ENCODE measurements at places on chromosomes 11 and 22.
A peak's percentile ranks its signal among the peaks of the same experiment; 100 is the strongest.

GRCh38 chr22:41816241-41816640, 15.8 kb downstream of the CCDC134 start:
- DNase-seq = no peak

DNA sequence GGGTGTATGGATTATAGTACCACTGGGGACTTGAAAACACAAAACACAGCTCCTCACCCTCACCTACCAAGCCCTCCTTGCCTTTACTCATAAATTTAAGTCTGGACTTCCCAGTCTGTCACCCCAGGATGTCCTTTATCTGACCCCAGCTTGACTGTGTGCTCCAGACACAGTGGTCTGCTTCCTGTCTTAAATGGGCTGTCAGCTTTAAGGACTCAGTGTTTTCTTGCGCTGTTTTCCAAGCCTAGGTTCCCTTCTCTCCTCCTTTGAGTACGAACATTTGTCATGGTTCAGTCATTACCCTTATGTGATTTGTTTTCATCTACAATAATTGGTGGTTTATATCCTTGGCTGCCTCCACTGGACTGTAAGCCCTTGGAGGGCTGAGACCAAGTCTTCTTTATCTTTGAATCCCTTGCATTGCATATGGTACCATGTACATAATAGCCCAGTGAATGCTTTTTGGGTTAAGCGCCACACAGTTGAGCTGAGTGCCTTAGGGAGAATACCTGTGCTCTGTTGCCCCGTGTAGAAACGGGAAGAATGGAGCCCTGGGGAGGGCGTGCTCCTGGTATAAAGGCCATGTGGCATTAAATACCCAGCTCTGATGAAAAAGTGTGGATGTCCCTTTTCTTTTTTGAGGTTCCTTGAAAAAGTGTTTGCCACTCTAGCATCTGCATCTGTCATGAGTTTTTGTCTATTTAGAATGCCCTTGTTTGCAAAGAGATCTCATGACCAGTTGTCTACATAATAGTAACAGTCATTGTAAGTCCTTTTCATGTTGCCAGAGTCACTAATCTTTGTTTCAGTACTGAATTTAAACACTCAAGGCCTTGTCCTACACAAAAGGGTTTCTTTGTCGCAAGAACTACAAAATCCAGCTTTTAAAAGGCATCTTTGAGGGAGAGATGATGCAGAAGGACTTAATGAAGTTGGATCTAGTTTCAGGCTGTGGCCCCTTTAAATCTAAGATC, 14.0 kb downstream of the PANX1 start:
- no peak for DNase-seq

DNA sequence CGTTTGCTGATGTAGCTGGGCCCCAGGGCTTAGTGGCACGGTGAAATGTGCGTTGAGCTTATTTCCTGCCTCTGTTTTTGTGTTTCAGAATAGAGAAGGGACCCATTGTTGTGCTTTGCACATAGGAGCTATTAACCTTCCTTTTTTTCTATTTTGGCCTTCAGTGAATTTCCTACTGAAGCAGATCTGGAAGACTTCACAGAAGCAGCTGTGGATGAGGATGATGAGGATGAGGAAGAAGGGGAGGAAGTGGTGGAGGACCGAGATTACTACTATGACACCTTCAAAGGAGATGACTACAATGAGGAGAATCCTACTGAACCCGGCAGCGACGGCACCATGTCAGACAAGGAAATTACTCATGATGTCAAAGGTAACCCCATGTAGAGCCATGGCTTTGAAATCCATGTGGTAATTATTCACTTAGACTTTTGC, 37.4 kb upstream of the ST14 start:
- DNase-seq = no peak

DNA sequence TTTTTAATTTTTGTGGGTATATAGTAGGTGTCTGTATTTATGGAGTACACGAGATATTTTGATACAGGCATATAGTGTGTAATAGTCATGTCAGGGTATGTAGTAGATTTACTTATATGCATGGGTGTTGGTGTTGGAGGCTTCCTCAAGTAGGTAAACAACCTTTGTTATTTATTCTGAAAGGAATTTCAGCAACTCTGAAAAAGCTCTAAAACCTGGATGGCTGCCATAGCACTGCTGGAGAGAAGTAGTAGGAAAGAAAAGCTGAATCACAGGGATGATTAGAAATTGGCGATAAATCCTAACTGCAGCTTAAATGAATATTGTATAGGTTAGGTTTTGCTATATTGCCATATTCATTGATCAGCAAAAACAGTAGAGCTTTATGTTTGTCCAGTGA, 44.4 kb upstream of the ST14 start:
- no peak for DNase-seq

GRCh38 chr11:113350336-113351067, 36.1 kb downstream of the TTC12 start:
- DNase-seq = no peak

- peak; percentile 62 for DNase-seq
These were observed at the start of gene APOL6 for GRCh38 chr22:35648066-35649025. Gene APOL6 (plus strand): TSS chr22:35648446. CDS start chr22:35656426, 7,980 bp downstream.

- no peak for DNase-seq
These were observed 810.0 kb downstream of the BRD1 start for GRCh38 chr22:49017482-49018329.

GRCh38 chr11:119424775-119425174, 1.8 kb upstream of the THY1 start:
- DNase-seq = no peak

GRCh38 chr11:115891581-115891980, 387.4 kb upstream of the CADM1 start:
- no peak for DNase-seq

DNA sequence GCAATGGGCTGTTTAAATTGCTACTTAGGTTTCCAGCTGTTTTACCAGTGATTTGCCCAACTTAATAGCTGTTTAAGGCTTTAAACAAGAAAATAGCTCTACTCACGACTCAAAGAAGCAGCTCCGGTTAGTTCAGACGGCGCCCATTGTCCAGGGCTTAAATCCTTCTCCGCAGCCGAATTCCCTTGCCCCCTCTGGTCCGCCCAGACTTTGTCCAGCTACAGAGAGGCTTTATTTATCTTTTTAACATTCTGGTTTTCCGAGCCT, 20.9 kb upstream of the SCUBE1 start:
- no peak for DNase-seq

- DNase-seq = no peak
These were observed 212.1 kb downstream of the NELL1 start for GRCh38 chr11:20881328-20882079.

DNA sequence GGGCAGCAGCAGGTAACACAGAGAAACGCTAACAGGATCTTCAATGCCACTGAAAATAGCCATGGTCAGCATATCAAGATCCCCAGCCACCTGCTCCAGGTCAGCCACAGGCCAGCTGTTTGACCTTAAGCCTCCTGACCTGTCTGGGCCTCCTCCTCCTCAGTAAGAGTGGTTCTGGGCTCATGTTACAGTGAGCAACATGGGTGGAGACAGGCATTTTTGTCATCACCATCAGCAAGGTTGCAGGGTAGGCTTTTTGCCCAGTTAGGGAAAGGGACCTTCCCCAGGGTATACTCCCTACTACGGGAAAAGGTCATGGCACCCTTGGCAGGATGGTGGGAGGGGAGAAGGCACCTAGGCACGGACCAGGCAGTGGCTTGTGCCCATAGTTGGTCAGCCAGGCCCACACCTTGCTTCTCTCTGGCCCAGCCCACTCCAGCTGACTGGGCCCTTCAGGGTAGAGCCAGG, 131.8 kb upstream of the PARVA start:
- DNase-seq = no peak

DNA sequence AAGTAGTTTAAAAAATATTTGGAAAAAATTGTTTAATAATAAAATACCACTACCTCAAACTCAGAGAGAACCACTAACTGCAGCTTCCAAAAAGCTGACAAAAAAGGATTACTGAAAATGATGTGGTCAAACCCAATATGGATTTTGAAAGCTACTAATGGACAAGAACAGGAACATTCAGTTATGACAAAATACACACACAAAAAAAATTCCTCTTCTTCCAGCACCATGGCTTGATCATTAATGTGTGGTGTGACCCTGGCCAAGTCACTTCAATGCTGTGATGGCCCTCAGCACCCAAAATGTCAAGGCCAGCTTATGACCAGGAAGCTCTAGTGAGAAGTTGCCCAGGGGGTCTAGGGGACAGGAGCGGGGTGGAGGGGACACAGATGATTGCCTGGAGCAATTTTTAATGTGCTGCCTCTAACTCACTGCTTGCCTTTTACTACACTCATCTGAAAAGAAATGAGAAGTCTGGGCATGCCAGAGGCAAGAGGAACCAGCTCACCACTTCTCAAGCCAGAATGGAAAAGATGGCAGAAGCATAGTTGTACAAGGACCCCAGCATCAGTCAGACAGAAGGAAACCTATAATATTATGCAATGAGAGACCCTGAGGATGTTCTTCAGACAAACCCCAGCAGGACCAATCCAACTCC, 2.2 kb downstream of the SMCO4 start:
- no peak for DNase-seq

- no peak for DNase-seq
These were observed 46.1 kb downstream of the SCN3B start for GRCh38 chr11:123608371-123608770.

DNA sequence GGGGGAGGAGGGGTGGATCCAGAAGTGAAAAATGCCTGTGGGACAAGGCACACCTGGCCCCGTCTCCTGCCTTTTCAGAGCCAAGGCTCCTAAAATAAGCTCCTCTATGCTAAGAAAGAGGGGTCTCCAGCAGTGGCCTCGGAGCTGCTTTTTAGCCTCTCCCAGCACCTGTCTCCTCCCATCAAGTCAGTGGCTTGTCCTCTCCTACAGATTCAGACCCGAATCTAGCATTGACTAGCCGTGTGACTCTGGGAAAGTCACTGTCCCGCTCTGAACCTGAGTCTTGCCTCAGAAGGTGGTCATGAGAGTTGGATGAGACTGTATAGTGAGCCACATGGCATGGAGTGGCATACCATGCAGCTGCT, 90.8 kb upstream of the THY1 start:
- DNase-seq = no peak

GRCh38 chr11:17721242-17721999, 2.0 kb downstream of the MYOD1 start:
- DNase-seq = no peak

GRCh38 chr11:115056514-115056913, 378.2 kb downstream of the NXPE2 start:
- no peak for DNase-seq

- DNase-seq = no peak
These were observed 132.2 kb upstream of the B3GAT1 start for GRCh38 chr11:134544095-134544815.

DNA sequence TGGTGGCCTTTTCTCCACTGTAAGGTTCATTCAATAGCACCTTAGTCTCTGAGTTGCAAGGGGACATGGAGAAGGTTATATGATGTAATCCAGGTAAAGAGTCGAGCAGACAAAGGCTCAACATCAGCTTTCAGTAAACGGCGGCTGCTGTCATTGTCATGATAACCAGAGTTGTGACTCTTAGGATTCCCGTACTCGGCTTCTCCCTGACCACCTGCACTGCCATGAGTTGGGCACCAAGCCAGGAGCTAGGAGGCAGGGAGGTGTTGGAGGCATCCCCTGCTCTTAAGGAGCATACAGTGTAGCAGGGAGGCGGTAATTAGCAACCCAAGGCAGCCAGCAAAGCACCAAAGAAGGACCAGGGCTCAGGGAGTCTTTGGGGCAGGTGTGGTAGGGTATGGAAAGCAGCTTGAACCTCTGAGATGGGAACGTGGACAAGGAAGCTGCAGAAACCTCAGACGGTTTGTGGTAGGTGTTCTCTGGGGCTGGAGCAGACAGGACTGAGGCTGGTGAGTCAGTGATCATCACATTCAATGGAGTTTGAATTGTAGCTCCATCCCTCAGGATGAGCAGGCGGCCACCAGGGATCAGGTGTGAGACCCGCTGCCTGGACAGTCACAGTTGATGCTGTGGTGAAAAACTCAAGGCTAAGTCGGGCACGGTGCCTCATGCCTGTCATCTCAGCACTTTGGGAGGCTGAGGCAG, 31.7 kb downstream of the LIF start:
- DNase-seq = no peak

- DNase-seq = no peak
These were observed 739 bp downstream of the CELSR1 start for GRCh38 chr22:46536537-46537224.

- no peak for DNase-seq
These were observed 96.9 kb upstream of the LARGE1 start for GRCh38 chr22:34017205-34017604.

- no peak for DNase-seq
These were observed 62.1 kb downstream of the TRAF6 start for GRCh38 chr11:36447947-36448346.

DNA sequence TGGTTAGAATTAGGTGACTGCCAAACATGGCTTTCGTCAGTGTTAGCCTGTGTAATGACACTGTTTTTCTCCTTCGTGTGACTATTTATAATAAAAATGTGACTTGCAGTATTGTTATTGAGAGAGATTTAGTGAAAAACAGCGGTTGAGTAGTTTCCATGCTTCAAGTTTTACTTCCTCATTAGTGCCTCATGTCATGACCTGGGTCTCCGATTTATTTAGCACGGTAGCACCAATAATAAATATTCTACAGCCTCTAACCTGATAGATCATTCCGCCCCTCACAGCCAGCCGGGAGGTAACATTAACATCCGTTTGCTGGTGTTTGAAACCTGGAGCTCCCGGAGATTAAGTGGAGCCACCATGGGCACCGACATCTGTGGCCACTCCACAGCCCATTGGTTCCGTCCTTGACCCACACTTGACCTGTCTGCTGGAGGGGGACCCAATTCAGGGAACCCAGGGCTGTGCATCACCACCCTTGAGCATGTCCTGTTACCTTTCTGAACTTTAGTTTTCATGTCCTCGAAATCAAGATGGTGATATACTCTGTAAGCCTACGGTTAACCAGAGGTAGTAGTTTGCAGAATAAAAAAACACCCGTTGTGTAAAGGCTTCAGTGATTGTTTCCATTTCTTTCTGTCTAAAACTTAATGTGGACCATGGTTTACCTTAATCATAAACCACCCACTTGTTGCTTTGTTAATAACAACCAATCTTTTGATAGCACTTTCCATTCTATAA, 104.1 kb downstream of the ATXN10 start:
- DNase-seq = no peak

- no peak for DNase-seq
These were observed 117.3 kb downstream of the KCNQ1OT1 start for GRCh38 chr11:2582351-2582945.

- DNase-seq = no peak
These were observed 56.9 kb downstream of the ABTB2 start for GRCh38 chr11:34300926-34301295.
